Stimulated activated CD4-positive, alpha-beta T cell treated with anti-CD3 and anti-CD28 coated beads, Interleukin-4, amount 100 ng/mL, for 1 hour (primary cell): ENCODE measurements at places on chromosomes 13 and 19.
A peak's percentile ranks its signal among the peaks of the same experiment; 100 is the strongest.

- DNase-seq, result no peak
Observed at GRCh38 chr13:22945321-22946226, 235.2 kb upstream of the SGCG start.

GRCh38 chr13:50352720-50353480 lies 337.7 kb downstream of the KCNRG start:
- DNase-seq, result no peak

DNA sequence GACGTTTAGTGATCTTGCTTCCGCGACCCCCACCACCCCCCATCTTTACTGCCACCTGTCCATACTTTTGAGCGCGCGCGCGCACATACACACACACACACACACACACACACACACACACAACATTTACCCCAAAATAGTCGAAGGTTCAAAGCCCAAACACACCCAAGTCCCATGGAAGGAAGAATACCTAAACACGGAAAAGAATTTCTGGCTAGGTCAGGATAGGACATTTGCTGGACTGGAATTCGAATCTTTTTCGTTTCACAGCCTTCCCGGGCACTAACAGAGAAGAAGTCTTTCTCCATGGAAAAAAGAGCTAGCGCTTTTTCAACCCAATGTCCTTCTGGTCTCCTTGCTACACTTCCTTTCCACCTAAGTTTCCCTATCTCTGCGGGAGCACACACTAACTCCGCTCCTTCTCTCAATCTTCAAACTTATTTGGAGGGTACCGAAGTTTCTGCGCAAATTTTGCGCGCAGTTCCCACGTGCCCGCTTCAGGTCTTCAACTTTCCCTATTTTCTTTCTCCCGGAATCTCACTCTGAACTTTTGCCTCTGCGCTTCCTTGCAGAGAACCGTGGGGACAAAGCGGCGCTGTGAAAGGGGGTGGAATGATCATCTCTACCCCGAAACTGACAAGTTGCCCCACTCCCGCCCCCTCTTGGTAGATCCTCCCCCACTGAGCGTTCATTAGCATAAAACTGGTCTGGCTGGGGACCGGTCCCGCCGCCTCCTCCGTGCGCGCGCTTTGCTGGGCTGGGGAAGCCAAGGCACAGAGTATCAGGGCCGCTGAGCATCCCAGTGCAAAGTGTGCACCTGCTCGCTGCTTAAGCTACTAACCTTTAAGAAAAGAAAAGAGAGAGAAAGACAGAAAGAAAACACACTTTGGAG lies 2.7 kb downstream of the DACH1 start:
- DNase-seq, result peak; percentile 11

DNA sequence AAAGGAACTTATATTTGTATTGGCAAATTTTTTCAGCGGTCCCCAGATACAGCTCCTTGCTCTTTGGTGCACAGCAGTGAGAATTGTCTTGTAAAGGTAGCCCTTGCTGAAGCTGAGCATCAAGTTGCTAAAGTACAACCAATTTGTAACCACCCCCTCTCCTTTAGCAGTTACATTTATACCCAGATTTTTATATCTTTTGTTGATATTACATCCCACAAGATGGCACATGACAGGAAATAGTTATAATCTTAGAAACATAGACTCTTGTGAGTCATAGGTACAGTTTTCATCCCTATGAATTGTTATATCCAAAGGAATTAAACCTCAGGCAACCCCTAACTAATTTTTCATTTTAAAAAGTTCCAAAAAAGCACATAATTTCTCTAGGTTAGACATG lies 523.0 kb upstream of the SLITRK1 start:
- DNase-seq, result no peak

DNA sequence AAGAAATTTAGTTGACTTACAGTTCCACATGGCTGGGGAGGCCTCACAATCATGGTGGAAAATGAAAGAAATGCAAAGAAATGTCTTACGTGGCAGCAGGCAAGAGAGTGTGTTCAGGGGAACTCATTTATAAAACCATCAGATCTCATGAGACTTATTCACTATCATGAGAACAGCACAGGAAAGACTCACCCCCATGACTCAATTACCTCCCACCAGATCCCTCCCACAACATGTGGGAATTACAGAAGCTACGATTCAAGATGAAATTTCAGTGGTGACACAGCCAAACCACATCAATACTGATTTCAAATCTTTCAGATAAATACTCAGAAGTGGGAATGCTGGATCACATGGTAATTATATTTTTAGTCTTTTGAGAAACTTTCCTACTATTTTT lies 1357.9 kb downstream of the SLITRK5 start:
- DNase-seq, result no peak

DNA sequence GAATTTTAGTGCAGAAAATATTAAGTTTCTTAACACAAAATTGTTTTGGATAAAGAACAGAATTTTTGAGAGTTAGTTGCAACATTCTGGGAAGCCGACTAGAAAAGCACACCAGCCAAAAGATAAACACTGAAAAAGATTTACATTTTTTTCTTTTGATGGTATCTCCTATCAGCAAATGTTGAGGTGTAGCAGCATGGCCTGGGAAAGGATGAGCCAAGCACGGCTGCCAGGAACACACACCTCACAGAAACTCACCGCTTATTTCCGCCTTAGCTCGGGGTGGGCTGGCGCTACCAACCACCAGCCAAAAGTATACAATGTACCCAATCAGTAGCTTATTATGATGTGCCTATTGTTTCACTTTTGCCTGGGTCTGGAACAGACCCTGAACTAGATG lies 134.7 kb downstream of the MIPEP start:
- no peak for DNase-seq

DNA sequence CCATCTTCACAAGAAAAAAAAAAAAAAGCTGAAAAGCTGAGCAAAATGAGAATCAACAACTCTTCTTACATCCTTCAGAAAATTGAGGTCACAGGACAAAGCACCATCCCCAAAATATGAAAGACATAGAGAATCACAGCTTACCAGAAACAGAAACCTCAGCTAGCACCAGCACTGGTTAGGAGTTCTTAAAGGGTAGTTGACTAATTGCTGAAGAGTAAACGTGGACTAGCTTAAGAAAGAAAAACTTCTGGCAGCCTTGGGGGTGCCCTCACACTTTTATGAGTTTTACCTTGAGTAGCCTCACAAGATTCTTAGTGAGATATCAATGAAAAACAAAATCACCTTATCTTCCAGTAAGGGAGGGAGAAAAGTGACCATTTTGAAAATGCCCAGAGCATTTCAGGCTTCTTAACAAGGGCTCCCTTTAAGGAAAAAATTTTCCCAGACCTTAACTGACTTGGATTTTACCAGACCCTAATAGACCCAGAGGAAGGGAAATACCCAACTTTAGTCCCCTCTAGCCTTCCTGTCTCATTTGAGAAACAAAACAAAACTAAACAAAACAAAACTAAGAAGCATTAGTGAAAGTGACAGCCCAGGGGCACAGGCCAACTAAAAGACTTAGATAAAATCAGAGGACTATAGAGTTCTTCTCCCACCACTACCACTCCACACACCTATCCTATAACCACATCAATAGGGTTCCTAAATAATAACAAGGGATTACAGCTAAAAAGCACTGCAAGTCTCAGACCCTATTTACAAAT lies 888.6 kb downstream of the DIAPH3 start:
- DNase-seq, result no peak

- DNase-seq, result no peak
Observed at GRCh38 chr13:39273953-39274738, 235.9 kb downstream of the NHLRC3 start.

DNA sequence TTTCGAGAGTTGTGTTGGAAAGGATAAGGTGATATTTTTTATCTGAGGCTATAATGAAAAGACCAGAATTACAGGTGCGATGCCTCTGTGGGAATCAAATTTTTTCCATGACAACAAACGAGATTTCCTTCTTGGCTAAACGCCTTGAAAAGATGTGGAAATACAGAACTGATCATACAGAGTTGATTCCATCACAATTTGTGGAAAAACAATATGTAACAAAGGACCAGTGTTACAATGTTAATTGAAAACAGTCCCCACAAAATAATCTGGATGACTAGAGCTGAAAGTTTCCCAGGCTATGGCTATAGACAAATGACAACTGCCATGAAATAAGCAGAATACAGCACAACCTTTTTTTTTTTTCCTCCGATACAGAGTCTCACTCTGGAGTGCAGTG lies 628.9 kb downstream of the DIAPH3 start:
- no peak for DNase-seq

DNA sequence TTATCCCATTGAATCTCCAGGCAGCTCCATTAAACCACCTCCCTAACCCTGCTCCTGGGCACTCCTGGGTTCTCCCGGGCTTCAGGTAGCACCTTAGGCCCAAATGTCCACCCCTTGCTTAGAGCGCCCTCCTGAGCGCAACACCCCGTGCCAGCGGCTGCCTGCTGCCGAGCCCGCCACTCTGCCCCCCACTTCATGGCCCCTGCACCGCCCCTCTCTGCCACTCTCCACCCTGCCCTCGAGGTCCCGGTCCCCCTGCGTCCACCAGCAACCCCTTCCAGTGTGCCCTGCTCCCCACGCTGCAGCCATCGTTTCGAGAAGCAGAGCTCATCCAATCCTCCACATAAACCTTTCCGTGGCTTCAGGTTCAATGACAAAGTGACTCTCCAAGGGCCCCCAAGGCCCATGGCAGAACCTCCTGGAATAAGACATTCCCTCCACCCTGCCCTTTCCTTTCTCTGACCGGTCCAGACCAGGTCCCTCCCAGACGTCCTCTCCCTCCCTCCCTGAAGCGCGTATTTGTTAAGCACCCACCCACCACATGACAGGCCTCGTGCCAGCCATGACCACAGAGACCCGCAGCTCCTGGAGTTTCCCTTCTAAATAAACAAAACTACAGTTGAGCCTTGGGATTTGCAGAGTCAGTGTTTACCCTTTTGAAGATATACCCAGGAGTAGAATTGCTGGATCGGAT lies 66.6 kb downstream of the ARHGEF18 start:
- DNase-seq, result no peak

DNA sequence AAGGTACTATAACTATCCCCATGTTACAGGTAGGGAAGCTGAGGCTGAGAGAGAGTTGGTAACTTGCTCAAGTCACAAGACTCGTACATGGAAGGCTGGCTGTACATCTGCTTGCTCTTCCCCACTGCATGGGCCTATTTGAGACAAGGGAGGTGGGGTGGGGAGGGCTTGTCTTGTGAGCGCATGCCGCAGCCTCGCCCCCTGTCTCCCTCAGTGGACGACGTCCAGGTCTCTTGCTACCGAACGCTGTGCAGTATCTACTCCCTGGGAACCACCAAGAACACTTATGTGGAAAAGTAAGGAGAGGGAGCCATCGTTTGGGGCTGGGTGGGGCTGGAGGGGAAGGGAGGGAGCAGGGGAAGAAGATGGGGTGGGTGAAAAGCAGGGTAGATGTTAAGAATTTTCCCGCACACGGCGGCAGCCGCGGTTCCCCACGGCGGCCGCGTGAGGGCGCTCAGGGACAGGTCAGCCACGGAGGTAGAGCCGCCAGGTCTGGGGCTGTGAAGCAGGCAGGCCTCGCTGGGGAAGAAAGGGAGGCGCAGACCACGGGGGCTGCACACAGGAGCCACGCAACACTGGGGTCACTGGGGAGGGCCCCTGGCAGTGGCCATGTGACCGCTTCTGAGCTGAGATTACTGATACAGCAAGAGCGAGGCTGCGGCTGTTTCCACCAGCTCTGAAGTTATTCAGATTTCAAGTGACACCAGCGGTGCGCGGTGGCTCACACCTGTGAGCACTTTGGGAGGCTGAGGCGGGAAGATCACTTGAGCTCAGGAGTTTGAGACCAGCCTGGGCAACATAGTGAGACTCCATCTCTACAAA lies 81.5 kb downstream of the RYR1 start:
- peak; percentile 81 for DNase-seq

DNA sequence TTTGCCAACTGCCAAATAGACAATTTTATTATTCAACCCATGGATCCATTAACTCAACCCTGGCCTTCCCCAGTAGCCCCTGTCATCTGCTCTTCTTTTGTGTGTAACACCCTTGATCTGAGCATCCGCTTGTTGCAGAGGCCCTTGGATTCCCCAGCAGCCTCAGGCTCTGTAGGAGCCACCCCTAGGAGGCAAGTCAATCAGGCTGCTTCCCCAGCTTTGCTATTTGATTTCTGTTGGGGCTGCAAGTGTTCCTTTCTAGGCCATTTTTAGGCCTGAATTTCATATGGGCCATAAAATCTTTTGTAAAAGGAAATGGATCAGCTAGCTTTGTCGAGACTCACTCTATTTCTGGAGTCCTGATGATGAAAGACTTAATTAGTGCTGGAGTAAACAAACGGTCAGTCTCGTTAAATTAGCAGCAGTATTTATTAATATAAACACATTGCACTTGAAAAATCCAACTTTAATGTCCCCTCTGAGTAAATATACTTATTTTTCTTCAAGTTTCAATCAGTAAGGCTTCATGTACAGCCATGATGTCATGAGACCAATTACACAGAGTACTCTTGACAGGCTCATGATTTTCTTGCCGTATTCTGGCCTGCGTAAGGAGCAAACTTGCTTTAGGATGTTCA lies 105.3 kb downstream of the RGCC start:
- no peak for DNase-seq

DNA sequence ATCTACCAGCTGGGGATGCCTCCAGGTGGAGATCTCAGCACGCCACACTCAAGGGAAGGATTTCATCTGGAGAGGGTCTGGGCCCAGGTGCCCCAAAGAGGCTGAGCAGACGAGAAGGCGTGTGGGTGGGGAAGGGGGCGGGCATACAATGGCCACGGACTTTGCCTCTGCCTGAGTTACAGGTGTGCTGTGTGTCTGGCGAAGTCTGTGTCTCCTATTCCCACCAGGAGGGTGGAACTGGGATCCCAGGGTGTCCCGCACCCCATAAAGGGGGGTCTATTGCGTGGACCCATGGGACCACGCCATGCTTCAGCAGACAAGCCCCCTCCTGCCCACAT lies 3.6 kb downstream of the TLE2 start:
- DNase-seq, result no peak

GRCh38 chr19:32475141-32476031 lies 69.8 kb downstream of the DPY19L3 start:
- no peak for DNase-seq

GRCh38 chr19:38430931-38431330 lies 2.6 kb upstream of the RYR1 start:
- DNase-seq, result no peak

- DNase-seq, result no peak
Observed at GRCh38 chr13:111131611-111132010, 16.5 kb downstream of the ARHGEF7 start.
